ENCODE measurements at places on chromosomes 4 and X. TPM values are rescaled to one million over a fixed set of nuclear protein-coding genes. Genes with fewer than 3 reads are reported as not detected.
A peak's percentile ranks its signal among the peaks of the same experiment; 100 is the strongest.

Gene RAI2
- polyA plus RNA-seq, result 11.5 TPM

DNA sequence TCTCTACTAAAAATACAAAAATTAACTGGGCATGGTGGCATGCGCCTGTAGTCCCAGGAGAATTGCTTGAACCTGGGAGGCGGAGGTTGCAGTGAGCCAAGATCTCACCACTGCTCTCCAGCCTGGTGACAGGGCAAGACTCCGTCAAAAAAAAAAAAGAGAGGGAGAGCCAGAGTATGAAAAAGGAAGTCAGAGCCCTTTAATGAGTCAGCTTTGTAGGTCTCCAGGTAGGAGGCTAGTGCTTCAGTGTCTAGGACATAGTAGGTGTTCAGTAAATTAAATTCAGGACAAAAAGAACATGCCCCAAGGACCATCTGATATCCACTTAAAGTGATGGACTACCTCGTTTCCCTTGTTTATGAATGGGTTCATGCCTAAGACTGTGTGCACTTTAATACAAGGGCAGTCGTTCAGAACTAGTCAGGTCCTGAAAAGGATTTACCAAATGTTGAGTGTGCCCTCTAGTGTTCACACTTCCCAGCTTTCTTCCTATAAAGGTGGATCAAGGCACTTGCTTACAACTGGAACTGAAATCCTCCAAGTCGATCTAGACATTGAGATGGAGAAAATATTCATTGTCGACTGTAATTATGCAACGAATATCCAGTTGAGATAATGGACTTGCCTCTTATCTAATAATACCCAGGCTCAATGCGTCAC lies 29.0 kb downstream of the F9 start:
- peak; percentile 83 for DNase-seq

GRCh38 chr4:123455360-123455759 lies 58.8 kb downstream of the SPRY1 start:
- DNase-seq, result no peak

DNA sequence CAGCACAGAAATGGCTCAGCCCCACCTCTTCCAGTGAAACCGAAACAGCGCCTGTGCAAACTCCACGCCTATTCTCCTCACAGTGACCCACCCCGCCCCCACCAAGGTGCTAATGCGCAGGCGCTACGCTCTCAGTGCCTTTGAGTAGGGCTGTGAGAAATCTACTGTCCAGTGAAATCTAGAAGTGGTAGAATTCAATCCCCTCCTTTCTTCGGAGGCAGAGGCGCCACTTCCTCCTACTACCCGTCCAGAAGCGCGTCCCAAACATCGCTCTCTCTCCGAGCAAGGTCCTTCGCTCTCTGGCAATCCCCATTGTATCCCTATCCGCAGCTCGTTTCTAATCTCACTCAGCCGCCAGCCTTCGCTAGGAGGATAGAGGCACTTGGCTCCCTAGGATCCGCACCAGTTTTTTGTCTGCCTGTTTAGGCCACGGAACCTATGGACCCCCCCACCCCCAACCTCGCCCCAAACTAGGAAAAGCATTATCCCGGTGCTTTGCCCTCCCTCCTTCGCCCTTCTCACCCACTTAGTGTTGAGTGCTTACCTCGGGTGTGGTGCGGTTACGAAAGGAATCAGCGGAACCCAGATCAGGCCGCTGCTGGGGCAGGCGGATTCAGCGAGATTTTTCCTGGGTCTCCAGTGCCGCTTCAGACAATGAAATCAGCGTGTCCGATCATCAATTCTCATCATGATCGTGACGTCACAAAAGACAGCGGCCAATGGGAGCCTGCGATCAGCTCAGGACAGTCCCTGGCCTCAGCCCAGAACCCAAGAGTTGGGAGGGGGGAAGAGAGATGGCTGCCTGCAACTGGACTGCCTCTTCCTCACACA lies at the start of gene HDX:
Gene HDX (minus strand): TSS at position 656 of the 831 bp plus-strand sequence. CDS start 27,056 bp downstream, outside the sequence.
- peak; percentile 74 for DNase-seq

DNA sequence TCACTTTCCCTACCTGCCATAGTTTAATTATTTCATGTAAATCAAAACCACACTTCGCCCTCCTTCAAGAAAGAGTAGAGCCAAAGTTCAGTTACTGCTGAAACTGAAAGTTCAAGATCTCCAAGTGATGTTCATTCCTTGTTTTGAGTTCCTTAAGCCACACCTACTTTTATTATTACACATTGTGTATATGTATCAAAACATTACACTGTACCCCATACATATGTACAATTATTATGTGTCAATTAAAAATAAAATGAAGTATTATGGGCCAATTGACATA lies 892.3 kb upstream of the NDST4 start:
- DNase-seq, result no peak

- no peak for DNase-seq
These were observed 129.7 kb upstream of the EDNRA start for GRCh38 chr4:147351083-147351787.

DNA sequence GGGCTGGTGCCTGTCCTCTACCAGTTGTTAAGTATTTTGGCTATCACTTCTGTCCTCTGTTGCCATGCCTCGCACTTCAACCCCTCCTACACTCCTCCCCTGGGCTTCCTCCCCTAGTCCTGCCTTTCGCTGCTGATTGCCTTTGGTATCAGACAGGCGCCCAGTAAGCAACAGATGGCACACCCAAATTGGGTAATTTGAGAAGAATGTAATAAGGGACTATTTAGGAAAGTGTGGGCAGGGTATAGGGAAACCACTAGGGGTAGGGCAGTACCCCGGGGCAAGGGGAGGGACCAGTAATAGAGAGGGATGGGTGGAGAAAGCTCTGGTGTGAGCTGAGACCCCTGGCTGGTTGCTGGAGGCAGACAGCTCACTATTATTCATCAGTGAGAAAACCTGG lies 172.7 kb upstream of the USP9X start:
- no peak for DNase-seq

Gene RASGEF1B
- polyA plus RNA-seq, result 6.8 TPM

GRCh38 chr4:8472158-8472688 lies 31.6 kb downstream of the TRMT44 start:
- no peak for DNase-seq

Gene NLGN4X
- polyA plus RNA-seq, result 0.46 TPM

GRCh38 chr4:73392936-73393335 lies 11.2 kb upstream of the ALB start:
- DNase-seq, result no peak

Gene GABRE
- polyA plus RNA-seq, result 0.37 TPM

GRCh38 chr4:184544788-184545409 lies 70.5 kb upstream of the IRF2 start:
- no peak for DNase-seq

DNA sequence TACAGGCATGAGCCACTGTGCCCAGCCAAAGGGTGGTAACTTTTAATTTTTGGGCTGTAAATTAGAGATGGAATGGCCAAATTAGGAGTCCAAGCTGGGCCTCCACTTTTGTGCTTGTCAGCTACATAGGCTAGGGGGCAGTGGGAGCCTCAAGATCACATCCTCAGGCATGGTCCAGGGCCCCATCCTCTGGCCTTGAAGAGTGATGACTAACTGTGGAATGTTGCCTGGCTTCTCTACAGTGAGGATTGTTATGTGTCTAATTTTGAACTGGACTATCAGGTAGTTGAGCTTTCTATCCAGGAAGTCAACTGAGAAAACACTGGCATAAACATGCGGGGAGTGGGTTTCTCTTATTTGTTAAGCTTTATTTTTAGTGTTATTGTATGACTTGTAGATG lies 33.0 kb downstream of the CCNG2 start:
- no peak for DNase-seq

- DNase-seq, result peak; percentile 49
These were observed 92.8 kb downstream of the AMELX start for GRCh38 chrX:11386001-11386523.

DNA sequence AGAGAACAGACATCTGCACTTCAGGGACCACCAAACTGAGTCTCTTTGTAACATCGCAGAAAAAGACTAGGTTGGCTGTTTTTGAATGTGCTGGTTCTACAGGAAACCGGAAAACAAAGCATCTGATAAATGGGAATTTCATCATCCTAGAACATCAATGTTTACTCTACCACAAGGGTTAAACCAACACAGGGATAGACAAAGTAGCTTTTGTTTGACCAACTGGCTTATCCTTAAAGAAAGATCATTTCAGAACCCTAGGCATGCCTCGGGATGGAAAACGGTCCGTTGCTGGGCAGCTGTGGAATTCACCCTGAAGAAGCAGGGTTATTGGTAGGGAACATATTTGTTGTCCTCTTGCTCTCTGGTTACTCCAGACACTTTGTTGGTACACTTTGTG lies 2355.5 kb upstream of the AGA start:
- no peak for DNase-seq

Data from stomach (tissue), 19 donors.